ENCODE measurements at places on chromosomes 2 and 18.

DNA sequence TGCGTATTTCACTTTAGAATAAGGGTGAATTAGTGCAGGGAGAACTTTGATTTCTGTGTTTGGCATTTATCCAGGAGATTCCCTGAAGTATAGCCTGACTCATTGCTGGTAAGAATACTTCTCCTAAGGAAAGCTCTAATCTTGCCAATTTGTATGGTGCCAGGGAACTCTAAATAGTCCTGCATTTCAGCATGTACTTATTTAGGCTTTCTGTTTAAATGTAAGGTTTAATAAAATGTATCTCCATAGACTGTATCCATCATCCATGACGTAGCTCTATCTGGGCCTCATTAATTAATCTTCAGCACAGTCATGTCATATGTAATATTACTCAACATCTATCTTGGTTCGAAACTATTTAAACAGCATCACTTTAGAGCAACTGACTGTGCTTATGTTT lies 127.7 kb downstream of the DOK6 start:
- DNase-seq = no peak

GRCh38 chr2:222892321-222892720 lies 31.5 kb downstream of the ACSL3 start:
- DNase-seq = no peak

DNA sequence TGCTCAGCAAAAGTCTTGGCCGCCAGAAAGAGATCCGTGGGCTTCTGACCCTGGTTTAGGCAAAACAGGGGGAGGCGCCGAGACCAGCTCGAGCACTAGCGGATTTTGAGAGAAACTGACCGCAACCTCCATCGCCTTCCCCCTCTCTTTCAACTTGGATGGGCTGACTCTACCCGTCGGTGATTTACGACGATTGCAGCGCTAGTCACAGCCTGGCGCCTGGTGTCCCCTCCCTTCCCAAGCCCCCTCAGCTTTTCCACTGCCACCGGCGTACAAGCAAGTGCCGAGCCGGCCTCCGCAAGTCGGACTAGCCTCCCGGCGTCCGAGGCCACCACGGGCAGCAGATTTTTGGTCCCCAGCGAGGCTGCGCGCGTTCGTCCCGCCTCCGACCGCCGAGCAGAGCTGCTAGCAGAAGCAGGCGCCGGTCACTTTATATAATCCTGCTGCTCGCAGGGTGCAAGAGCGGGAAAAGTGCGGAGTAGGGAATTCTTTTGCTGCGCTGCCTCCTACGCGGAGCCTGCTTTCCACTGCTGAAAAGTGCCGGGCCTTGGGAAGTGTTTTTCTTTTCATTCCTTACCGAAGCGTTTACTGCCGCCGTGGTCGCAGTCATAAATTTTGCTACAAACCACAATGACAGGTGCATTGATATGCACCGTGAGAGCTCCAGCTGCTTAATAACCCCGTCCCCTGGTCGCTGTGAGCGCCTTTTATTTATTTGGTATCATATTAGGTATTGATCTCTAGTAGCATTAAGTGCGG lies 7.7 kb downstream of the HOXD3 start:
- no peak for DNase-seq

GRCh38 chr18:7196421-7196820 lies 34.5 kb upstream of the LRRC30 start:
- no peak for DNase-seq

DNA sequence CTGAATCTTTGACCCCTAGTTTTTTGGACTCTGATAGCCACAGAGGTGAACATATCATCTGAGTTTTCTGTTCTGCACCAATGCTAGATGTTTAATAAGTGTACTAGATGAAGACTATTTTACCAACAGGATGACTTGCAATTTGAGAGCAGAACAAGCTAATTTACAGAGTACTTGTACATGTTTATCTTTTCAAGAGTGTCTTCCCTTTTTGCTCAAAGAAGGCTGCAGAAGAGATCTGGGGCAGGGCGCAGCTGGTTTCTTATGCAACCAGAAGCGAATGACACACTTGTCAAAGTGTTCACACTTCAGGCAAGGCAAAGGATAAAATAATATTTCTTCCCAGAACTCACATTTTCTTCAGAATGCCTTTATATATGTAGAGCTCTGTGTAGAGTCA lies 86.0 kb downstream of the VWA3B start:
- DNase-seq = no peak

GRCh38 chr18:13253786-13254688 lies 35.5 kb downstream of the LDLRAD4 start:
- DNase-seq = no peak

DNA sequence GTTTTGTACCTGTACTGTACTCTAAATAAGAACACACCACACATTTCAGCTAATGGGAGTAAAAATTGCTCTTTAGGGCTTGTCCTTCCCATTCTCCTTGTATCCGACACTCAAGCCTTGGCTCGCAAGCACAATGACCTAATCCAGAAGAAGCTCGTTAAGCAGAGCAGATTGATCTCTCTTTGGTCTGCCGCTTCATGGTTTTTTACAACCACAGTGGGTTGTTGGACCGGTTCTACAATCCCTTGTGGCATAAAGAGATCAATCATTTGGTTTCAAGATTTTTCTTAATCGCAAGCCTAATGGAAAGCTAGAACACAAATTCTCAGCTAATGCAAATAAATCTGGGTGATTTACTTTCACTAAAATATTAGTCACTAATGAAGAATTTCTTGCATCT lies 662.1 kb downstream of the LRP1B start:
- DNase-seq = no peak

DNA sequence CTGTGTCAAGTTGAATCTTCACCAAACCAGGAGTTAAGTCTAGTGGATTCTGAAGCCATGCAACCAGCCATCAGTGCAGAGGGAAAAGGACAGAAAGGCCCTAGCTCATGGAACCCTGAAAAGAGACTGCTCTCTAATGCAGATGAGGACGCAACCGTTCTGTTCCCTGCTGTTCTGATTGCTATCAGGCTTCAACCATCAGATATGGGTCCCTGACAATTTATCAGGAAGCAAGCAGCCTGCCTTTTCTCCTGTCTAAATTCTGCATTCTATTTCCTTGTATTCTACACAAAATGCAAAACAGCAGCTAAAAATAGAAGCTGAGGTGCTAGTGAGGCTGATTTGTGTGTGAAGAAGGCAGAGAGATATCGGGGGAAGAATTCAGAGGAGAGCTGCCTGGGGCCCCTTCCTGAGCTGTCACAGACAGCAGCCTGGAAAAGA lies 68.4 kb upstream of the RTN4 start:
- DNase-seq = no peak

GRCh38 chr18:65822826-65823225 lies 72.0 kb downstream of the CDH7 start:
- no peak for DNase-seq

DNA sequence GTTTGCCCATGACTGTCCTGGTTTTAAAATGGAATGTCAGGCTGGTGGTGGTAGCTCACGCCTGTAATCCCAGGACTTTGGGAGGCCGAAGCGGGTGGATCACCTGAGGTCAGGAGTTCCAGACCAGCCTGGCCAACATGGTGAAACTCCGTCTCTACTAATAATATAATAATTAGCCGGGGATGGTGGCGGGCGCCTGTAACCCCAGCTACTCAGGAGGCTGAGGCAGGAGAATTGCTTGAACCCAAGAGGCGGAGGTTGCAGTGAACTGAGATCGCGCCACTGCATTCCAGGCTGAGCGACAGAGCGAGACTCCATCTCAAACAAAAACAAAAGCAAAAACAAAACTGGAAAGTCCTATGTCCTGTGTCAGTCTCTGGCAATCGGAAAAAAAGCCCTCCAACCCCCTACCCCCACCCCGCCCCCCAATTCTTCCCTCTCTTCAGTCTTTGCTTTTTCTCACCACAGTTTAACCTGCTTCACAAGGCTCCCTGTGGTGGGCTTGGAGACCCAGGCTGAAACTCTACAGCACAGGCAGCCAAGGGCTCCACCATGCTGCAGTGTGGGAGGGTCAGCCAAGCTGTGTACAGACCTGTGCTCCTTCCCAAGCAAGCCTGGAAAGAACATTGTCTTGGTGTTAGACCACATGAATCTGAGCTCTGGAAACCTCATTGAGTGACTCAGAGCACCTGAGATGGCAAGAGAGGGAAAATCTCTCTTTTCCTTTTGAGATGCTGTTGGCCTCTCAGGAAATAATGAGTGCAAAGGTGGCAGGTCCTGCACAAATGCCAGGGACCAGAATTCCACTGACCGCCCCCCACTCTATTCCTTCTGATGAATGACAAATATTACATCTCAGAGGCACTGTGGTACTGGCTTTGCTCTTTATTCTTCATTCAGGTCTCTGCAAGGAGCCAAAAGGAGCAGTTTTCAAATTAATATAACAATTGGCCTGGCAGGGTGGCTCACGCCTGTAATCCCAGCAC lies 16.7 kb downstream of the MYCN start:
- no peak for DNase-seq

DNA sequence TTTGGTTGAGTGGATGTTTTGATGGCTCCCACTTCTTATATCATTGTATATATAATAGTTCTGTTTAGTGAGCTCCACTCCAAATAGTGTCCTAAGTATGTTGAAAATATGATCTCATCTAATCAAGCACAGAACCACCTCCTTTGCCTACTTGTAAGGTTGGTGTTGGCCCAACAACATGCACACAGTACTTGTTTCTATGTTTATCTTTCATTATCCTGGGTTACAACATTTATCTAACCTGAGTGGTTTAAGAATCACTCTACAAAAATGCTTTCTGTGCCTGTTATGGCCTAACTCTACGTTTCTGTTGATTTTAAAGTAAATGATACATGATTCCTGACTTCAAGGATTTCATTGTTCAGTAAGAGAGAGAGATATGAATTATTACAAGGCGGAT lies 281.9 kb downstream of the FIGN start:
- DNase-seq = no peak

- peak; percentile 87 for DNase-seq
Observed at GRCh38 chr18:55321265-55322177, 266.5 kb downstream of the TCF4 start.

GRCh38 chr2:59732871-59733566 lies 820.4 kb downstream of the BCL11A start:
- DNase-seq = no peak

- DNase-seq = no peak
Observed at GRCh38 chr2:96869822-96870625, at the start of gene SEMA4C. Gene SEMA4C, minus strand, starts transcription at chr2:96870080. Its CDS starts 2,194 bp downstream, at chr2:96867886.

GRCh38 chr2:159855143-159855542 lies 57.1 kb upstream of the CD302 start:
- no peak for DNase-seq

- DNase-seq = no peak
Observed at GRCh38 chr2:15731213-15731888, 139.7 kb downstream of the DDX1 start.

GRCh38 chr2:175937216-175937615 lies 64.9 kb downstream of the LNPK start:
- no peak for DNase-seq

- DNase-seq = no peak
Observed at GRCh38 chr18:59715445-59715844, 18.2 kb upstream of the CCBE1 start.

DNA sequence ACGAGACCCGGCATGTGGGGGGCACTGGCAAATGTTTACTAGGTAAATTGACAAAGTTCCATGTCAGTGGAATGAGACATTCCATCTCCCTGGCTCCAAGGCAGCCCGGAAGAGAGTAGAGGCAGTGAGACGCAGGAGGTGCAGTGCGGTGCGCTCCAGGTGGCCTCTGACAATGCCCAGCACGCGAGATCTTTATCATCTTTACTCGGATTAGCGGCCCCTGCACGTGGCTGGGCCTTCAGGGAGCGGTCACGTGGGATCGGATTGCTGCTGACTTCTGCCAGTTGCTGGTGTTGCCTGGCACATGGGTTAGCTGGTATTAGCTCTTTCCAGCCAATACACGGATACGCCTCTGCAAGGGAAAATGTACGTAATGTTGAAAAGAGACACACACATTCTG lies 151.2 kb upstream of the ALKAL2 start:
- DNase-seq = no peak

GRCh38 chr2:119482481-119483394 lies 41.5 kb downstream of the SCTR start:
- no peak for DNase-seq

DNA sequence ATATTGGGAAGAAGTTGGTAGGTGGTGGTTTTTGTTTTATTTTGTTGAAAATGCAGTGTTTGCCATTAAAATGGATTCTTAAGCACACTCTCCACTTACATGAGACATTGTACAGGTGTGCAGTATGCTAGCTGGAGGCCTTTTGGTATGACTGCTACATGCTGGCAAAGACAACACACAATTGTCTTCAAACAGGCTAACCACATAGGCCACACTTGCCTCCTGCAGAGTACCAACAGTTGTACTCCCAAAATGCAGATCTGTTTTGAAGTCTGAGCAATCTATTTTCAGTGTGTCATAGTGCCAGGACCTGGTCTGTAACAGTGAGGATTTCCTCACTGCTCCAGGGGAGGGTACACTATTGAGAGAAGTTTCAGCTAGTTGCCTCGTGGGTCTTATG lies 213.6 kb downstream of the ZRANB3 start:
- DNase-seq = no peak

GRCh38 chr2:194304191-194304590 lies 1352.8 kb upstream of the SLC39A10 start:
- DNase-seq = no peak

- DNase-seq = no peak
Observed at GRCh38 chr2:160664603-160665140, 171.1 kb upstream of the RBMS1 start.

DNA sequence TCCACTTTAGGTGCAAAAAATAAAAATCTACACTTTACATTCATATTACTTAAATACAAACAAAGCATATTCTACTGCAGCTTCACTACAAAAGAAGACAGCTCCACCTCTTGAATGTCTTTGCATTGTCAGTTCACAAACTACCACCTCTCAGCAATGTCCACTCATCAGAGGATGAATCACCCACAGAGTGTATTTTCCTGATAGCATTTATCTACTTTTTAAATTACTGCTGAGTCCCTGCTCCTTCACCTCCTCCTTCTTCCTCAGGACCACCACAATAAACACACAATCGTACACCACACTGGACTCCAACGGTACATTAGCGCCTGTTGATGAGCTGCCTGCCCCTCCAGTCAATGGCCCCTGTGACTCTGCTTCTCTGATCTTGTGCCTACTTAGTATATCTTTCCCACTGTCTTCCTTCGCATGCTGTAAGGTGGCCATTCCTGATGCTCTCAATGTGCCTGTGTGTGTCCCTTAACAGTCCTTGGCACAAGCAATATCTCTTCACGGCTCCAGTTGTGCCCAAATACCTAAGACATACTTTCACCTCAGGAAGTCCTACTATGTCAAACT lies 120.9 kb downstream of the DHRS9 start:
- no peak for DNase-seq

DNA sequence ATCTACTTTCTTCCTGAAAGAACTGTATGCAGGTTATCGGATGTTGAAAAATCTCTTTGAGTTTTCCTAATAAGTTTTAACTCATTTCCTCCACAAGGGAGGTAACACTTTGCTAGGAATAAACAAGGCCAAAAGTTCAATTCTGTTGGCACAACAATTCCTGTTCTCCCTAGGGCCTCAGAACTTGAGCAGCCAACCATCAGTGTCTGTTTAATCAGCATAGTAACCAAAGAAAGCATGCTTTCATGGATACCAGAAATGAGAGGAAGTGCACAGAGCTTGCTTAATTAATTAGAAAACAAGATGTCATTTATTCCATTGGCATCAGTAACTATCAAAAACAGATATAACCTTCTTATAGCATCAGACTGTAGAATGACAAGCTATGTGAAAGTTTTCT lies 503.2 kb upstream of the CNTNAP5 start:
- no peak for DNase-seq

- no peak for DNase-seq
Observed at GRCh38 chr2:19837235-19837766, 64.5 kb downstream of the TTC32 start.

- DNase-seq = no peak
Observed at GRCh38 chr2:131026919-131027318, 66.3 kb downstream of the FAM168B start.

GRCh38 chr2:76579911-76580310 lies 869.2 kb upstream of the GCFC2 start:
- DNase-seq = no peak

Data from NCI-H1048 (cell line).